PC-9 (cell line): ENCODE measurements at places on chromosomes 2 and 18.
A peak's percentile ranks its signal among the peaks of the same experiment; 100 is the strongest.

- H3K4me3 ChIP-seq, result no peak overlapping the region
- DNase-seq, result no peak
- no peaks in the 10 kb centered on the region for H3K36me3 ChIP-seq
- no peaks in the 10 kb centered on the region for H3K27me3 ChIP-seq
- no peaks in the 10 kb centered on the region for H3K4me1 ChIP-seq
These were observed 99.0 kb downstream of the MGAT5 start for GRCh38 chr2:134352844-134353243.

DNA sequence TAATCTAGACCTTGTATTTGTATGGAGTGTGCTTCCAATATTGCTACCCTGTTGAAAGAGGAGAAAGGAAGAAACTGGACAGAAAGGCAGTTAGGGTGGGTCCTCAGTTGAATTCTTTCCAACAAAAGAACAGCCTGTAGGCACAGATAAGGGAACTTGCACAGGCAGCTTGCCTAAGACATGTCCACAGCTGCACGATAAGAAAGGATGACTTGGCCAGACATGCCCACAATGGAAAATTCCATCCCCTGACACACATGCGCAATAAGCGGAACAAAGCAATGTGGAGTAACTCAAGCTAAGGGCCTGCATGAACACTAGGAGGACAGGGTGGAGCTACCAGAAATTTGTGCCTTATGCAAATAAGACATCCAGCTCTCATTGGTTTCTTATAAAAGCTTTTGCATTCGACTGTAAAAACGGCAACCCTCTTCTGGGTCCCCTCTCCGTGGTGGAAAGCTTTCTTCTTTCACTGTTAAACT is 1084.7 kb upstream of the NXPH2 start:
- no peak overlapping the region for H3K4me3 ChIP-seq
- no peaks in the 10 kb centered on the region for H3K27me3 ChIP-seq
- no peak for DNase-seq
- H3K36me3 ChIP-seq, result no peaks in the 10 kb centered on the region

- H3K27me3 ChIP-seq, result no peaks in the 10 kb centered on the region
- H3K27ac ChIP-seq, result no peak overlapping the region
- no peaks in the 10 kb centered on the region for H3K4me1 ChIP-seq
- no peak overlapping the region for H3K4me3 ChIP-seq
These were observed 309.3 kb upstream of the LRRTM4 start for GRCh38 chr2:77831471-77831870.

DNA sequence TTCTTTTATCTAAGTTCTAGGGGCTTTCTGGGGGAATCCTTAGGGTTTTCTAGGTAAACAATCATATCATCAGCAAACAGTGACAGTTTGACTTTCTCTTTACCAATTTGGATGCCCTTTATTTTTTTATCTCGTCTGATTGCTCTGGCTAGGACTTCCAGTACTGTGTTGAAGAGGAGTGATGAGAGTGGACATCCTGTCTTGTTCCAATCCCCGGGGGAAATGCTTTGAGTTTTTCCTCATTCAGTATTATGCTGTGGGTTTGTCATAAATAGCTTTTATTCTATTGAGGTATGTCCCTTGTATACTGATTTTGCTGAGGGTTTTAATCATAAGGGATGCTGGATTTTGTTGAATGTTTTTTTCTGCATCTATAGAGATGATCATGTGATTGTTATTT is 549.5 kb downstream of the EPHA4 start:
- DNase-seq, result no peak
- H3K4me3 ChIP-seq, result no peak overlapping the region
- no peaks in the 10 kb centered on the region for H3K36me3 ChIP-seq
- H3K4me1 ChIP-seq, result no peaks in the 10 kb centered on the region
- H3K27ac ChIP-seq, result no peak overlapping the region

DNA sequence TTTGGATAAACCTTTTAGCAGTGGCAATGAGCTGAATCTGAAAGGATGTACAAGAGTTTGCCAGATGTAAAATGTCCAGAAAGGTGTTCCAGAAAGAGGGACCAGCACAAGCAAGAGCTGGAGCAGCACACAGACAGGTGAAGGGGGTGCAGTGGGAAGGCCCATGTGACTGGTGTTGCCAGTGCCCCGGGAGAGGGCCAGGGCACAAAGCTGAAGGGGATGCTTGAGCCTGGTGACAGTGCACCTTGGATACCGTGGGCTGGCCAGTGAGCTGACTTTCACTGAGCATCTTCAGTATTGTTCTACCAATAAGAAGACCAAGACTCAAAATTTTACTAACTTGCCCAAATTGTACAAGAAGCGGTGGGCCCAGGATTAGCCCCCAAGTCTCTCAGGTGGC is 132.3 kb upstream of the ALPP start:
- no peak overlapping the region for H3K27ac ChIP-seq
- H3K4me3 ChIP-seq, result no peak overlapping the region
- no peak for DNase-seq
- 0 out of 2 replicates have a peak, but pooled peaks cover 3% of the 10 kb centered on the region for H3K36me3 ChIP-seq

- peaks cover 13% of the 10 kb centered on the region for H3K4me1 ChIP-seq
- no peaks in the 10 kb centered on the region for H3K27me3 ChIP-seq
- H3K4me3 ChIP-seq, result no peak overlapping the region
- peak overlapping the region; percentile 55 for H3K27ac ChIP-seq
- peak; percentile 85 for DNase-seq
- H3K36me3 ChIP-seq, result no peaks in the 10 kb centered on the region
These were observed 35.4 kb downstream of the SULT1C4 start for GRCh38 chr2:108412995-108413710.
